ENCODE measurements at places on chromosomes 4 and X.
A peak's percentile ranks its signal among the peaks of the same experiment; 100 is the strongest.

GRCh38 chr4:183422962-183423631, 21.3 kb upstream of the CDKN2AIP start:
- DNase-seq: no peak

GRCh38 chrX:143648705-143649104, 12.8 kb upstream of the SLITRK4 start:
- no peak for DNase-seq

DNA sequence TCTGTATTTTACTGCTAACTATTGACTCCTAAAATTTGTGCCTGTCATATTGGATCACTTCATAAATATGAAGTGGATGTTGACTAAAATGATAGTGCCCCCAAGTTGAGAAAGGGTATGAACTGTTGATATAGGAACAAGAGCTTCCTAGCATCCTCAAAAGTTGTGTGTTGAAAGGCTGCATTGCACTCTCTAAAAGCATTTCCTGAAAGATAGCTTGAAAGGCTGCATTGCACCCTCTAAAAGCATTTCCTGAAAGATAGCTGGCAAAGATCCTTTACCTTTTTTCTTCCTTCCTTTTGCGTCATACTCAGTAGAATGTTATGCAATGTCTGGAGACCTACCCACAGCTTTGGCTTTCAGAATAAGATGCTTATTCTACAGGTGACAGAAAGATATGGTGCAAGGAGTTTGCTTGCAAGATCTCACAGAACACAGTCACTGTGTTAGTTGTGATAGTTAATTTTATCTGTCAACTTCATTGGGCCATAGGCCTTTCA, 274.6 kb upstream of the GALNTL6 start:
- DNase-seq: no peak

DNA sequence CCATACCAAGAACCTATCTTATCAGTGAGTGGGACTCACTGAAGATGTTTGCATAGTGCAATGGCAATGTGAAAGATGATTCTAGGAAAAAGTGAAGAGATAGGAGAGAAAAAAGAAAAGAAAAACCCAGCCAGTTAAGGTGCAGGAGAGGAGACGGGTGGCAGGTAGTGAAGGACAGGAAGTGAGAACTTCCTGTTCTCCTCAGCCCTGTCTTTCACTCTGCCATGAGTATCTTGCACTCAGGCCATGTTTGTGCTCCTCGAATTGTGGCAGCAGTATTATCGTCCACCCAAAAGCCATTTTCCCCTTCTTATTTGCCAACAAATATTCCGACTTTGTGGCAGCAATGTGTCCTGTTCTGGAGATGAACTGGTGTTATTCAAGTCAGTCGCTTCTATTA, 8.6 kb upstream of the ENPEP start:
- DNase-seq: no peak

DNA sequence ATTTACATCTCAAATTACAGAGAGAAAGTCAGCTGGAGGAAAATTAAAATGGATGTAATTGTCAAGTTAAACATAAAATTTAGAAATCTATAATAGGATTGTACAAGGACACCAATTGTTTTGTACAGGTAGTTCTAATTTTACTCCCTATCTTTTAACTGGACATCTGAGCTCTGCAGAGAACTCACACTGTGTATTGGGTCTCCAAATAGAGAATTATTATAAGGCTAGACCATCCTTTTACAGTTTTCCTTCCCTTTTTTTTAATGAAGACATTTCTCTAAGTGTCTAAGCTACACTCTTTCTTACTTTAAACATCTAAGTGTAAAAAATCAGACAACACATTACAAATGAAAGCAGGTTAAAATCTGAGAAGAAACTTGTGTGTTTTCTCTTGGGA, 78.4 kb upstream of the GC start:
- no peak for DNase-seq

GRCh38 chrX:111874241-111874640, 1.7 kb upstream of the TRPC5OS start:
- DNase-seq: no peak

DNA sequence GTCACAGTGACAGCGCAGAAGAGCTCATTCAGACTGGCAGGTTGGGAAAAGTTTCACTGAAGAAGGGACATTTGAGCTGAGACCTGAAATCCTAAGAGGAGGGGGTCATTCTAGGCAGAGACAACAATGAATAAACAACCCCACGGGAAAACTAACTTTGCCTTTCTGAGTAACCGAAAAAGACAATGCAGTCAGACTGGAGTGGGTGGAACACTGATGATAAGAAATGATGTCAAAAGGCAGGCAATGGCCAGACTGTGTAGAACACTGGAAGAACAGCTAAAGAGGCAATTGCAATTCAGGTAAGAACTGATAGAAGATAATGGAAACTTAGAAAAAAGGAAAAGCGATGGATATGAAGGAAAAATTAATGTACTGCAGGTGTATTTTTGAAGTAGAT, 73.8 kb downstream of the CHIC2 start:
- no peak for DNase-seq

GRCh38 chrX:155028129-155028528, 1.5 kb downstream of the FUNDC2 start:
- DNase-seq: no peak

DNA sequence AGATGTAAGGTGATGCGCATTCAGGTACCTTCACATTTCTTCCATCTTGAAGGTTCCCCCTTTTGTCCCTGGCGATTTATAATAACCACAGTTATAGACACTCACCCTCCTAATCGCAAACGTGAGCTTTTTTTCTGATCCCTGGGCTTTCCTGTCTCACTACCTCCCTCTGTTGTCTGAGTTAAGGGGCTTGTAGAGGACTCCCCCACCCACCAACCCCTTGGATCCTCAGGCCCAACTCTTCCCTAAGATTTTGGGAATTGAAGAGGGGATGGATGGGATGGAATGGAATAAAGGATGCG, 1.4 kb downstream of the CNKSR2 start:
- DNase-seq: no peak

DNA sequence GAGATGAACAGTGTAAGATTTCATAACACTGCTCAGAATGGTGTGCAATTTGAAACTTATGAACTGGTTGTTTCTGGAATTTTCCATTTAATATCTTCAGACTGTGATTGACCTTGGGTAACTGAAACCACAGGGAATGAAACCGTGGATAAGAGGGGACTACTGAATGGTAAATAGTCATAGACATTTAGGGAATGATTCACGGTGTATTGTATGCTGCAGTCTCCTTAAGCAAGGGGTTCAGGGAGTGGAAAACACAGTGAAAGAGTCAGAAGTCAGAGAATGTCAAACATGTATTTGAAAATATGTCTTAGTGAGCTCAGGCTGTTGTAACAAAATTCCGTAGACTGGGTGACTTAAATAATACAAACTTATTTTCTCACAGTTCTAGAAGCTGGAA, 398.2 kb upstream of the DIPK2B start:
- DNase-seq: no peak

GRCh38 chrX:38654302-38654701, 93.0 kb downstream of the TSPAN7 start:
- DNase-seq: no peak

- no peak for DNase-seq
Measured at GRCh38 chr4:38873290-38873944, 5.8 kb downstream of the FAM114A1 start.

GRCh38 chr4:2281575-2282343, 19.9 kb upstream of the MXD4 start:
- peak; percentile 34 for DNase-seq

GRCh38 chr4:36351082-36351666, 69.8 kb downstream of the DTHD1 start:
- no peak for DNase-seq

- no peak for DNase-seq
Measured at GRCh38 chr4:48620093-48620492, 130.0 kb downstream of the ZAR1 start.

GRCh38 chr4:77911842-77912450, 49.3 kb downstream of the MRPL1 start:
- no peak for DNase-seq

DNA sequence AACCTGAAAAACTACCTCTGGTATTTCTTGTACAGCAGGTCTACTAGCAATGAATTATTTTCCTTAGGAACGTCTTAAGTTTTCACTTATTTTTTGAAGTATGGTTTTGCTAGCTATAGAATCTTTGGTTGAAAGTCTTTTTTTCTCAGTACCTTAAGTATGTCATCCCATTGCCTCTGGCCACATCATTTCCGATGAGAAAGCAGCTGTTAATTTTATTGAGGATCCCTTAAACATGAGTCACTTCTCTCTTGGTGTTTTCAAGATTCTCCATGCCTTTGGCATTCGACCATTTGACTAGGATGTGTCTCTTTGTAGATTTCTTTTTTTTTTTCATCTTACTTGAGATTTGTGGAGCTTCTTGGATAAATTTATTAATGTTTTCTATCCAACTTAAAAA, 803.8 kb upstream of the AMOT start:
- no peak for DNase-seq

GRCh38 chr4:40193016-40193571, 3.7 kb upstream of the RHOH start:
- DNase-seq: no peak

GRCh38 chr4:117400039-117400835, 314.9 kb upstream of the TRAM1L1 start:
- DNase-seq: no peak

GRCh38 chrX:24341795-24342194, 18.6 kb upstream of the SUPT20HL1 start:
- no peak for DNase-seq

- no peak for DNase-seq
Measured at GRCh38 chr4:26719954-26720552, 136.2 kb downstream of the TBC1D19 start.

- DNase-seq: no peak
Measured at GRCh38 chr4:7938609-7939376, 868 bp downstream of the AFAP1 start.

- DNase-seq: no peak
Measured at GRCh38 chr4:61336488-61336887, 136.4 kb downstream of the ADGRL3 start.

DNA sequence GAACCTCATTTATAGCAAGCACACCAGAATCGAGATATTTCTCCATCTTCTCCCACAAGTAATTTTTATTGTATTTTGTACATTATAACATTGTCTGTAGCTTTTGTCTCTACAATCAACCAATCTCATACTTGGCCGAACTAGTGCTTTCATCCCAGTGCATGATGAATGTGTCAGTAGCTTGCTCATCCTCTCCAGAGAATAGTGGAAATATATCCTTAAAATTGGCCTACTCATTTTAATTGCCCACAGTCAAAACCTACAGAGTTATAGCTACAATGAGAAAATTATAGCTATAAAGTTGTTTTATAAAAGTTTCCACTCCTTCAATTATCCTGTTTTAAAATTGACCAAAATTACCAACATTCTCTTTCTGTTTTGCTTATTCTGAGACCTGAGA, 103.8 kb downstream of the MAPK10 start:
- no peak for DNase-seq

- no peak for DNase-seq
Measured at GRCh38 chrX:6041630-6042029, 187.0 kb downstream of the NLGN4X start.

- DNase-seq: no peak
Measured at GRCh38 chr4:152278172-152278504, 257.8 kb downstream of the FBXW7 start.

DNA sequence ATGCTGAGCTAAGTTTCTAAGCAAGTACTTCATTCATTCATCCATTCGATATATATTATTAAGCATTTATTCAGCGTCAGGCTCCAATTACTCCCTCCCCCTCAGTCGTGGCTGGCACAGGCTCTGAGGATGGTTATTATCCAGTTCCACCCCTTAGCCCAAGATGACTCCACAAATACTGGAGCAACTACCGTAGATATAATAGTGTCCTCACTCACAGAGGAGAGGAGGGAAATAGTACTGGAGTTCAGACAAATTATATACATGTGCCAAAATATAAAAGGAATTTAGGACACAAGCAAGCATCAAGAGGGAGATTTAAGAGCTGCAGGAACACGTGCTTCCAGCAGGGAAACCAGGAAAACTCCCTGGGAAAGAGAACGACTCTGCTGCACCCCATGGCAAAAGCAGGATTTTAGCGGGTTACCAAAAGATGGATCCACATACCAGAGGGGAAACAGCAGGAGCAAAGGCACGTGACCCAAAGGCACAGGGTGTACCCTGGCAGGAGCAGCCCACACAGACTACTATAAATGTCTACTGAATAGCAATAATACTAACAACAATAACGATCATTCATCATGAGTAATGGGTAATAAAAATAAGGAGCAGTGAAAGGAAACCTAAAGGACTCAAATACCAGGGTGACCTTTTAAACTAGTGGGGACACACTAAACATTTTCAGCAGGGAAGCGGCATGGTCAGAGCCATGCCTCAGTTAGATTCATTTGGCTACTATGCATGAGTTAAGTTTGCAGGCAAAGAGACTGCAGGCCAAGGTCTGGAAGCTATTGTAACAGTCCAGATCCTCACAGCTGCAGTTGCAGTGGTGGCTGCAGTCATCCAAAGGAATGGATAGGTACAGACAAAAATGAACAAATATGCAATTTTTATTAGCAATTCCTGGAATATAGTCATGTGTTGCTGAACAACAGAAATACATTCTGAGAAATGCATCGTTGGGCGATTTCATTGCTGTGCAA, 153.7 kb downstream of the APBB2 start:
- no peak for DNase-seq

All from GF-D8 (cell line).